ENCODE measurements at places on chromosomes 16 and 17.

DNA sequence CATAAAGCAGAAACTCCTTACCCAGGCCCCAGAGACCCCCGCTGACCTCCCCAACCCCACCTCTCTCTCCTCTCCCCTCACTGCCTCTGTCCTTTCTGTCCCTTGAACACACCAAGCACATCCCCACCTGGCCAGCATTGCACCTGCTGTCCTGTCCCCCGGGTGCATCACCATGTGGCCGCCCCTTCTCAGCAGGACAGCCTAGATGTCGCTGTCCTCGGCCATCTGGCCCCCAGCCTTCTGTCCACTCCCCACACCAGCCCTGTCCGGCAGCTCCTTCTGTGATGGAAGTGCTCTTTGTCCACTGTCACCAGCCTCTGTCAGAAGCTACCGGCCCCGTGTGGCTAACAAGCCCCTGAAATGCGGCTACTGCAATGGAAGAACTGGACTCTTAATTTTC is 12.3 kb upstream of the MPRIP start:
- peak; percentile 48 for DNase-seq

GRCh38 chr16:80065541-80065940 is 465.0 kb upstream of the MAF start:
- DNase-seq = no peak

DNA sequence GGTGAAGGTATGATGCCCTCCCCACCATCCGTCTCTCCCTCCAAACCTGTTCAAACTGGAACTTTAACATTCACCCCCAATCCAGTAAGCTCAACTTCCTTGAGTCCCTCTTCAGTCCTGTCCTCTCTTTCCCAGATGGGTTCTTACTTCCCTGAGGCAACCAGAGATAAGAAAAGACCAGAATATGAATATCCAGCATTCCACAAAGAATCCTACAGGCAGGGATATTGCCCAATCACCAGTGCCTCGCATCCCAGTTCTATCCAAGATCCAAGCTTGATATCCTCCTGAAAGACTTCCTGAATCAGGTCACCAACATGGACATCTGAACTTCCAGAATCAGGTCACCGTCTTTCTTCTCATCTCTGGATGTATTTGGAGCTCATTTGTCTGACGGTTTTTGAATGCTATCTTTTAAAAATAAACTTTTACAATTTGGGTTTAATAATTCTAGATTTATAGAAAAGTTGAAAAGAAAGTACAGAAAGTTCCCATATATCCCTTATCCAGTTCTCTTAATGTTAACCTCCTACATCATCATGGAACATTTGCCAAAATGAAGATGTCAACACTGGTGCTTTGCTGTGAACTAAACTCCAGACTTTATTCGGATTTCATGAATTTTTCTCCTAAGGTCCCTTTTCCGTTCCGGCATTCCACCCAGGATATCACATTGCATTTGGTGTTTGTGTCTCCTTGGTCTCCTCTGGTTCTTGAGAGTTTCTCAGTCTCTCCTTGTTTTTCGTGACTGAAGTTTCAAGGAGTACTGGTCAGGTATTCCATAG is 13.7 kb upstream of the COL1A1 start:
- no peak for DNase-seq

GRCh38 chr16:76176153-76176552 is 101.0 kb upstream of the CNTNAP4 start:
- DNase-seq = no peak

DNA sequence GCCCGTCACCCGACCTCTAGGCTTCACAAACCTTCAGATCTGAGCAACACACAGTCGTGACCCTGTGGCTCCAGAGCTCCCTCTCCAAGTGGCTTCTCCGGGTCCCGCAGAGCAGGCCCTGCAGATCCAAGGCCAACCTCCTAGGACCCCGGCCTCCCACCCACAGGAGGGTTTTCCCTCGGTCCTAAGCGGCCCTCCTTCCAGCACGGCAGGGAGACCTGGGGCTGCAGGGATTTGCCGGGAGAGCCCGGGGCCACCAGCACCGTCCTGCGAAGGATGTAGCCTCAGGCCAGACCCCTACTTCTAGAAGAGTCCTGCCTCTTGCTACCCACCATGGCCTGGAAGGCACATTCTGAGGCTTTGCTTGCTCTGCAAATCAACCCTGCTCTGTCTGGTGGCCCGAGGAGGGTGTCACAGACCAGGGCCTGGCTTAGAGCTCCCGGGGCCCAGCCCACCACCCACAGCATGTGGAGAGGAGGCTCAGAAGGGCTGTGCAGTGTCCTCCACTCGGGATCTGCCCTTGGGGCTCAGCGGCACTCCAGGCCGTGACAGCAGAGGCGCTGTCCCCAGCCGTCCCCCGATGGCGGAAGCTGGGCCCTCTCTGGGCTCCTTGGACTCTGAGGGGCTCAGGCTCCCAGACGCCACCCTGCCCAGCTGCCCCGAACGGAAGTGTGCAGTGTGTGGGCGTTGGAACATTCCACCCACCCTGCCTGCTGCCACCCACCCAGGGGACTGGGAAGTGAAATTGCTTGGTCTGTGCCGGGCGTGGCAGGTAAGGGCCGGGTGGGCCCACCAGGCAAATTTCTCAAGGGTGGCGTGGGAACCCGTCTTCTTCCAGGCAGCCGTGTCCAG is 28.8 kb upstream of the ACSF3 start:
- peak; percentile 47 for DNase-seq

DNA sequence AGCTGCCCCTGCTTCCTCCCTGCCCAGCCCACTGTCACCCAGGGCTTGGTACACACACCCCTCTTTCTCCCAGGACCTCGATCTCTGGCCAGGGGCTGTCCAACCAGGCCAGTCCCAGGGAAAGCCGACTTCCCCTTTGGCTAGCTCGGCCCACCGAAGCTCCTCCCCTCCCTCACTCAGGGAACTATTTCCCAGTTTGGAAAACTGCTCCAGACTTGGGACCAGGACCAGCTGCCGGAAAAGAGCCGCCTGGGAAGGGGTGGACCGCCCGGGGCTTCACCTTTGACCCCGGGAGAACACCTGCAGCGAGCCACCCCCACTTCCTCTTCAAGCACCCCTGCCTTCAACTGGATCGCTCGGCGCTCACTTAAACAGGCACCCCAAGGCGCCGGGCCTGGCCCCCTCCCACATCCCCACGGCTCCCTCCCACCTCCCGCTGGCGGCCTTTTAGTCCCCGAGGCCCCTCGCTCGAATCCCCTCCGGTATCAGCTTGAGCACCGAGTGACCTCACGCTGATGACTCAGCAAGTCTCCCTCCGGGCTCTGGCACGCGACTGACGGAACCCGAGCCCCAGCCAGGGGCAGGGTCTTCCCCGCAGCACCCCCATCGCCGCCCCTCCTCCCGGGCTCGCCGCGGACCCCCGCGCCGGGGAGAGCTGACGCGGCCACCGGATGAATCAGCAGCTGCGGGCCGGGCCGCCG is 934 bp downstream of the MAFG start:
- DNase-seq = peak; percentile 87
